Occipital lobe (tissue), 3 donors: ENCODE measurements at places on chromosomes 1 and 21.

DNA sequence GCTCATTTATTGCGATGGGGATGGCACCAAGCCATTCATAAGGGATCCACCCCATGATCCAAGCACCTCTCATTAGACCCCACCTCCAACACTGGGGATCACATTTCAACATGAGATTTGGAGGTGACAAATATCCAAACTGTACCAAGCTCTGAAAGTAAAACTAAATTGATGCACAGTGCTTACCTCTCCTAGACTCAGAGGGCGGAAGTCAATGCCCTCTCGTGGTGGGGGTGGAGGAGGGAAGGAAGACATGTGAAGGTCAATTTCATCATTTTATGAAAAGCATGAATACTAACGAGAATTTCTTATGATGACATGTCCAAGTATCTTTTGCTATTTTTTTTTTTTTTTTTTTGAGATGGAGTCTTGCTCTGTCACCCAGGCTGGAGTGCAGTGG lies 120.0 kb downstream of the PGBD5 start:
- DNase-seq, result no peak

- DNase-seq, result no peak
These were observed 18.8 kb upstream of the C2CD2 start for GRCh38 chr21:41972511-41973205.

GRCh38 chr1:111732718-111733117 lies 6.5 kb downstream of the INKA2 start:
- DNase-seq, result no peak

DNA sequence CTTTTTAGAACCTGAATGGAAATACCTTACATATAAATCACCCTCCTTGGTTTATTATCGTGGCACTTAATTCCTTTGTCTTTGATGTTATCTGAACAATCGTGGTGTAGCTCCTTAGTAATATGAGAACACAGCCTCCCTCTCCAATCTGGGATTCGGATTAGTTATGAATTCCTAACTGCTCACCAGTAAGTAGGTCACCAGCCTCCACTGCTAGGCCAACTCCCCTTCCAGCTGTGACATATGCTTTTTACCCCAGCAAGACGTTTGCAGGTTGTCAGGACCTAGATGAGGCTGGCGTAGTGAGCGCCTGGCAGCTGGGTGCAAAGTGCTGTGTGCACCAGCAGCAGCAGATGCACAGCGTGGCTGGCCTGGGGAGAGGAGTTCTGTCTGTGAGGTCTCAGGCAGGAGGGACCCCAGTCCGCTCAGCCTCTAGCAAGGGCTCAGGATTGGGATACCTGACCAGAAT lies 38.2 kb downstream of the NTPCR start:
- DNase-seq, result no peak

GRCh38 chr1:13737398-13737797 lies 37.4 kb downstream of the PRDM2 start:
- DNase-seq, result no peak

GRCh38 chr1:72724951-72725861 lies 442.9 kb upstream of the NEGR1 start:
- DNase-seq, result no peak

DNA sequence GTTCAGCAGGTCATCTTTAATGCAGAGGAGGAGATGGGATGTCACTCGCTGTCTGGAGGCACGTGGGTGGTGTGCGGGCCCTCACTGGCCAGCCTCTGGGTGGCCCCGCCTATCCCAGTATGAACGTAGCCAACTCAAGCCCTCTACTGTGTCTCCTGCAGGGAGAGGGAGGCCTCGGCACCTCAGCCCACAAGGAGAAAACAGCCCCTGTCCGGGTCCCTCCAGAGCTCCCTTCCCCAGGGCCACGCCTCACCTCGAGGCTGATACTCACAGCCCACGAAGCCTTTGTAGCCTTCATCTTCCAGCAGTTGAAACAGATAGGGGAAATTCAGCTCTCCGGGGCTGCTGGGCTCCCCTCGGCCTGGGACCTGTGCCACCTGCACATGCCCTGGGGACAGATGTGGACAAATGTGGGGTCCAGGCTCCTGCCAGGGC lies 2.6 kb downstream of the HYI start:
- DNase-seq, result no peak

DNA sequence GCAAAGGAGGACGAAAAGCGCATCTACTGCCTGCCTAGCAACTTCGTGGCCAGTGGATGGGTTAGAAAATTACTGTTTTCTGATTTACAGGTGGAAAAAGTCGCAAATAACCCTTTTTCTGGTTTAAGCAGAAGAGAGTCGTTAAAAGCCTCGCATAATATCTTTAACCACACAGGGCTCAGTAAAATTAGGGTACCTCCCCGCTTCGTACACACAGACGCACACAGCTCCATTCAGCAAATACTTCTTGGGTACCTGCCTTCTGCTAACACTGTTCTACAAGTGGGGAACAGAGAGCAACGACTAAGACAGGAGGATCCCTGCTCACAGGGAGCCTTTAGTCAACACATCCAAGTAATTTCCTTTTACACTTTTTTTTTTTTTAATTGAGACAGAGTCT lies 704 bp downstream of the ALG6 start:
- no peak for DNase-seq

GRCh38 chr1:41537788-41538351 lies 53.4 kb upstream of the EDN2 start:
- DNase-seq, result no peak

DNA sequence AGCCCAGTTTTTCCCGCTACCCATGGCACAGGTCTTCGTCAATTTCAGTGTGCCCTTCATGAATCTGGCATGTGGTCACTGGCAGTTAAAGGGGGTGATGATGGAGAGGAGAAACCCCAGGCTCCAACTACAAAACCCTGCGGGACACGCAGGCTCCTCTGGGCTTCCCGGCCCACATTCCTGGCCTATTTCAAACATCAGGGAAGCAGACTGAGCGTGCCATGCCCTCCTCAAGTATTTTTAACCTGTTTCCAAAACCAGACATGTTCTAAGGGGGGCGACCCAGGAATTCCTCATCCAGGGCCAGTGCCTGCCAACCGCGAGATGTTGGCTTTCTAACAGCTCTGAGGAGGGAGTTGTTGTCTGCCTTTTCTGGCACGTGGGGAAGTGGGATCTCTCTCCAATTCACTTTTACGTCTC lies 85.1 kb downstream of the CAPZB start:
- DNase-seq, result no peak

GRCh38 chr1:94901841-94902240 lies 25.1 kb downstream of the CNN3 start:
- no peak for DNase-seq

- no peak for DNase-seq
These were observed 56.8 kb downstream of the ACP6 start for GRCh38 chr1:147613506-147613905.

GRCh38 chr1:11470912-11471311 lies 8.0 kb upstream of the DISP3 start:
- no peak for DNase-seq

GRCh38 chr1:201090541-201090940 lies 21.7 kb downstream of the CACNA1S start:
- no peak for DNase-seq

GRCh38 chr1:80154176-80154575 lies 1147.6 kb upstream of the ADGRL4 start:
- no peak for DNase-seq
